ENCODE measurements at places on chromosomes 5 and 9.

DNA sequence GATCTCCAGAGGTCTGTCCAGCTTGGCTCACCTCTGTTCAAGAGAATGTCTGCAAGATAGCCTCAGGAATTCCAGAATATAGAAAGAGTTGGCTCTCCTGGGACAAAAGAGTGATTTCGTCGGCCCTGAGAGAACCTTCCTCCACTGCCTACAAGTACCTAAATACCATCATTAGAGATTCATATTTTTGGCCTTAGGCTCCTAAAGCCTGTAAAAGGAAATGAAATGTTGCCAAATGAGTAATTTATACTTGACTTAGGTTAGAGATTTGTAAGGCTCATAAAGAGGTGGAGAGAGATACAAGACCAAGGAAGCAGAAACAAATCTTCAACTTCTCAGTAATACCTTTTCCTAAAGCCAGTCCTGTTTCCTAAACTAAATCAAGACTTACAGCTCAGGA lies 146.2 kb downstream of the CCDC192 start:
- DNase-seq: no peak

DNA sequence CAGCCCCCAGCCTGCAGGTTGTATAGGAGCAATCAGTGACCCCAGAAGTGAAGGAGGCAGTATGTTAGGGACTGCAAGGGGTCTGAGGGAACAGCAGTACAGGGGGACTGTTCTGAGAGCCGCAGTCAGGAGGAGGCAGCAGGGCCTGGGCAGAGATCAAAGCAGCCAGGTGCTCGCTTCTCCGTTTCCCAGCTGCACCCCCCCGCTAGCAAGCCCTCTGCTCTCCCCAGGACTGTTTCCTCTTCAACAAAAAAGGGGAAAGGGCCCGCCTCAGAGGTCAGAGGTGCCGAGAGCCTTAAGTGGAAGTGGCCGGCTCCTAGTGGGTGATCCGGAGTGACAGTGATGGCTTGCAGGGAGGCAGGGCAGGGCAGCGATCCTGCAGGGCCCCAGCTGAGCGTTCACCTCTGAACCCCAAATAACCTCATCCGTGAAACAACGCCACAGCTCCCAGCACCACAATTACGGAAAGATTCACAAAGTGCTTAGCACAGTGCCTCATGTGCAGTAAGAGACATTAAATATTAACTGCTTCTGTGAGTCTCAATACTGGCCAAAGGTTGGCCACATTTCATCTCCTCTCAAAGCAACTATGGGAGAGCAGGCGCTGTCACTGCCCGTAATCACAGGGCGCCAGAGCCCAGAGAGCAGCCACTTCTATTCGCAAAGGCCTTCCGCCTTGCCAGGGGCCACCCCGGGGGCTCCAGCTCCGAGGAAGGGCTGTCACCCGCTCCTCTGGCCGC lies 8.0 kb downstream of the CLPTM1L start:
- DNase-seq: no peak

DNA sequence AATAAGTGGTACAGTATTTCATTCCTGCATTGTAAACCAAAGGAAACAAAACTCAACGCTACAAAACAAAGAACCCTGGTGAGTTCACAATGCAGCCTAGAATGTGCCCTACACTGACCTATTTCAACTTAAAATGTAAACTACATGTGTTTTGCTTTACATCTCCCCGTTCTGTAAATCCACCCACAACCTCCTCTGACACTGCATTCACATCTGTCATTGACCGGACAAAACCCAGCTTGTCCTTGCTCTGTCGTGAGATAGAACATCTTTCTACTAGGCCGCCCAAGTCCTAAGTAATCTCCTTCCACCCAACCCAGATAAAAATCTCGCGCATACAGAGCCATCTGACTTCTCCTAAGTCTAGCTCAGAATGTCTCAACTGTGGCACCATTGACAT lies 6.1 kb upstream of the VLDLR start:
- no peak for DNase-seq

DNA sequence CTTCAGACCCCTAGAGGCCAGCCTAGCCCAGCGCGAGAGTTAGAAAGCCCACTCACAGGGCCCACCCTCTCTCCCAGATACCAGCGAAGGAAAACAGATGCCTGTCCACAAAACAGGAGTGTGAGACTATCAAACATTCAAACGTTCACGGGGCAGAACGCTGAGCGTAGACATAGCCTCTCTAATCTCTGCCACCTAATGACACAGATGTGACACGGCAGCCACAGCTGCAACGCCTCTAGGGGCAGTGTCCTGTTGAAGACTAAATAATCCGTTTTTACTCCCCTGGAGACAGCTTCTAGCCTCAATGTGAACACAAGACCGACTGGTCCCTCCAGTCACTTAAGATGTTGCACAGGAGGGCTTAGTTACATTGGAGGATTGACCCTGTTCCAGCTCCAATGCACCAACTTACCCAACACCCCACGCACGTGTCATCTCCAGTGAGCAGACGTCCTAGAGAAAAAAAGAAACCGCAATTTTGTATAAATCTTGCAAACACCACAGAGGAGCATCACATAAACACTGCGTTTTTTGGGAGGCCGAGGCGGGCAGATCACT lies 14.3 kb downstream of the DIPK1B start:
- DNase-seq: no peak

DNA sequence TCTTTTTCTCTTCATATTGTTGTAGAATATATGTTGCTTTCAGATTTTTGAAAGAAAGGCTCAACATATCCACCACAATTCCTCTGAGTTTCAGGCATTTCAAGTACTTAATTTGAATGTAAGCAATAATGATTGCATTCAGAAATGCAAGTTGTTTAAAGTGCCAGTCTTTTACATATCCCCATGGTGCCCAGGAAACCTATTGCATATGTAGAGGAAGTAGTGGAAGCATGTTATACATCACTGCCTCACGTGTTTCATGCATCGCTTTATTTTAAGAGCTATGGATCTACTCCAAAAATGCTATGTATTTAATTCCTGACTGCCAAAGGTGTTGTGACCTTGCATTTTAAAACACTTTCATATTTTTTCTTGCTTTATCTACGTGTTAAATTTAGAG lies 28.1 kb downstream of the CPEB4 start:
- no peak for DNase-seq

DNA sequence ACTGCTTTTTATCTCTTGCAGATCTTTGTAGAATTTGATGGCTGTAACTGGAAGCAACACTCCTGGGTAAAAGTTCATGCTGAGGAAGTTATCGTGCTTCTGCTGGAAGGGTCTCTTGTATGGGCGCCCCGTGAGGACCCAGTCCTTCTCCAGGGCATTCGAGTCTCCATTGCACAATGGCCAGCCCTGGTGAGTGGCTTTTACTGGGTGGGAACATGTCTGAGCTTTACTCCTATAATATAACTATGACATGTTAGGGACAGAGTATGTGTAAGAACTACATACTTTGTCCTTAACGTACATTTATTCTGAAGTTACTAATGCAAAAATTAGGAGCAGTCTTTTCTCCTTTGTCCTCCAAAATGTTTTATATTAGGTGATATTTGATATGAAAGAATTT lies 20.2 kb downstream of the KDM3B start:
- no peak for DNase-seq

GRCh38 chr9:95273369-95274022 lies 44.0 kb downstream of the FANCC start:
- no peak for DNase-seq

GRCh38 chr5:151892393-151892792 lies 32.3 kb downstream of the GLRA1 start:
- no peak for DNase-seq

DNA sequence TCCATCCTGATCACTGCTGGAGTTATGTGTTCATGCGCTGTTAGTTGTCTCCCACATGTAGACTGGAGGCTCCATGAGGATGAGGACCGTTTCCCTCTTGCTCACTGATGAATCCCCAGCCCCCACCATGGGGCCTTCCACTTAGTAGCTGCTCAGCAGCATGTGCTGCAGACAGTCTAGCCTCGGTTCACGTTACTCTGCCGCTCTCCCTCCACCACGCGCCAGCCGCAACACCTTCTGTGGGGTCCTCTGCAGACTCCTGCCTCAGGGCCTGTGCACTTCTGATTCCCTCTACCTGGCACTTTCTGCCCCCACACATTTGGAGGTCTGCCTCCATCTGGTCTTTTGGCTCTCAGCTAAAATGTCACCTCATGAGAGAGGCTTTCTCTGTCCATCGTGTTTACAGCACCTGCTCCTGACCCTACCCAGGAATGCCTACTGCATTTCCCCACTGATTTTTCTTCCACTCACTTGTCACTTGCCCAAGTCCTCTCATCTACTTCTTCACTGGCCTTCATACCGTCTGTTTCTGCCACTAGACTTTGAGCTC lies 36.3 kb downstream of the STK10 start:
- no peak for DNase-seq

GRCh38 chr9:33167972-33168461 lies 881 bp upstream of the B4GALT1 start:
- DNase-seq: no peak

DNA sequence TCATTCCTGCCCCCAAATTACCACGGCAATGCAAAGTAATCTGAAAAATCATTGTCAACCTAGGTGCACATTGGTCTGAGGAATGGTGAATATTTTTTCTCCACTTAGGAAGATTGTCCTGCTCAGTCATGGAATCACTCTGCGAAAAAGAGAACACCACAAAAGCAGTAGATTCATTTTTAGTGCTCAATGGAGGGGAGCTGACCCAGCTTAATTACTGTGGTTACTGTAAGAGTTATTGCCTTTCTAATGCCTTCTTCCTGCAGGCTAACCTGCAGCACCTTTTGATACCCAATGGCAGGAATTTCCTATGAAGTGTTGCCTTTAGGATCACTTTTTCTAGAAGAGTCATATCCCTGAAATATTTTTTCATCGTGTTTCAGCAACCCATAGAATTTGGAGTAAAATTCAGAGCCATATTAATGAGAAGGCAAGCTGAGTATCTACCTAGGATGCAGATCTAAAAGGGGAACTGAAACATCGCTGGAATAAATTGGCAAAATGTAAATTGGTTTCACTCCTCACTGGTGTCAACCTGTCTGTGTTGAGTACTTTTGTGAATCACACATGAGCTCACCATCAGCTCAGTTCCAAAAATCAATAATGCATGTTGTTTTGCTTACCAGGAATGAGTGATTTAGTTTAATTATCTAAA lies 464.5 kb downstream of the CSNK1G3 start:
- DNase-seq: no peak

DNA sequence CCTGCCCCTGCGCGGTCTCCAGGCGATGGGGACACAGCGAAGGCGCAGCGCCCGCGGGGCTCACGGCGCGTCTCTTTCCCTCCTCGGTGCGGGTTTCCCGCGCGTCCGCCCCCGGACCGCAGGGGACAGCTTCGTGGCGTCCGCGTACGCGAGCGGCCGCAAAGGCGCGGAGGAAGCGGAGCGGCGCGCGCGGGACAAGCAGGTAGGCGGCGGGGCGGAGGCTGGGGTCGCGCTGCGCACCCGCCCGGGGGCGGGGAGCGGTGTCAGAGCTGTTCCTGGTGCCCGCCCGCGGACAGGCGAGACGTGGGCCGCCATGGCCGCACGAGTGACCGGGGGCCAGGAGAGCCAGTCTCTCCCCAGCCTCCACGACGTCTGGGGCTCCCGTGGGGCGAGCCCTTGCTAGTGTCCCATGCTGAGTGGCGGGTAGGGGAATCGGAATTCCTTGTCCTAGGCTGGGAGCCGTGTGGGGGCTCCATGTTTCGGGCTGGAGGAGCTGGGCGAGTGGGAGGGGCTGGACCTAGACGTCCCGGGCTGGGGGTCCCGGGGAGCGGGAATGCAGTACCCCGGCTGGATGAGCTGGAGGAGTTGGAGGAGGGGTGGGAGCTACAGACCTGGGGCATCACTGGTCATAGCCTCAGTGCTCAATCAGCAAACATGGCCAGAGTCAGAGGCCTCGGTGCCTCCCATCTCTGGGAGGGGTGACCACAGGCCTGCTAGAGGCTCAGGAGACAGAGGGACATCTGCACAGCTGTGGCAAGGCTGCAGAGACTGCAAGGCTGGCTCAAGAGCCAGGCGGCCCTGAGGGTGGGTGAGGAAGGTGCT lies 968 bp downstream of the NKD2 start:
- no peak for DNase-seq

GRCh38 chr5:115531787-115532367 lies 12.7 kb downstream of the FEM1C start:
- no peak for DNase-seq

GRCh38 chr5:168211936-168212335 lies 79.5 kb upstream of the WWC1 start:
- DNase-seq: no peak

DNA sequence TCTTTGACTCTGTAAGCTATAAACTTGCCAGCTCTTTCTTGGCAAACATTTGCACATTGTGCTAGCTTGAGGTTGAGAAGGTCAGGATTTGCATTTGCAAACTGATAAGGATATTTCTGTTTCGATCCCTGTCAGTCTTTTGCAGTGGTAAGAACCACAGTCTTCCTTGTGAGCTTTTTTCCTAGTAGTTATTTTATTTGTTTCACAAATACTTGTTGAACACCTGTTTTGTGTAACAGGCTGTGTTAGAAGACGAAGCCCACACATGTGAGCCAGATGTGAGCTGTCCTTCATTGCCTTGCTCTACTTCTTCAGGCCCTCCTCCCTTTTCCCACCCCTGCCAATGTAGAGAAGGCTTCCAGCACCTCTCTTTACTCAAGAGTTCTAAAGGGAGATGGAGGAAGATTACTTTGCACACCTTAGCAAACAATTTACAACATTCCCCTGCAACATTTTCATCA lies 327.0 kb upstream of the KLF4 start:
- no peak for DNase-seq

DNA sequence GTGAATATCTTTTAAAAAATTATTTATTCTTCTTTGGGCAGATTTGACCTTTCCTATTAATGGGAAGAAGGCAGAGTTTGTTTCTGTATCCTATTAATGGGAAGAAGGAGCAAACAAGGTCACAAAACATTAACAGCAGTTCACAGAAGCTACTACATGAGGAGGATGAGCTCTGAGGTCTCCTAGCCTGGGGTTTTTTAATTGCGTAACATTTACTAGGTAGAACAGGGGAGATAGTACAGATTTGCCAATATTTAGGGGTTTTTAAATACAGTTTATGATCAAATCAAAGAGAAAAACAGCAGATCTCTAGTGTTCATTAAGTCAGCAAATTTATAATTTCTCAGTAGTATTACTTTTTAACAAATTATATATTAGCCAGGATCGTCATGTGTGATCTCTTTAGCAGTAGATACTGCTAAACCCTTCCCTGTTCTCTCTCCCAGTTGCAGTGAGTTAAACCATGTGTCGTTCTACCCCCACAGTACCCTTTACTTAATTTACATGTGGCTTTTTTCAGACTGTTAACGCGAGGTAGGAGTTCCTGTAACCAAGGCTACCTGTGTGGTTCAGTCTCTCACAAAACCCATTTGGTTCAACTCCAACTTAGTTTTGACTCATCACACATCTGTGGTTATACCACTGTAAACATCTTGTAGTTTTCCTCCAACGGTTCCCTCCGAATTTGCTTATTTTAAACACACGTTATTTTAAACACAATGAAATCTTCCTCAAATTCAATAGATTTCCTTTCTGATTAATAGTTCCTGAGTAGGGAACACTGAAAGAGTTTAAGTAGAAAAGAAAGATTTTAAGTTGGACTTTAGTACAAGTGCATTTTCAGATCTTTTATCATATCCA lies 13.3 kb downstream of the SLC25A46 start:
- DNase-seq: no peak
